ENCODE measurements at places on chromosomes 16 and 17. TPM values are rescaled to one million over a fixed set of nuclear protein-coding genes. Genes with fewer than 3 reads are reported as not detected.

The TMEM94 gene
- polyA plus RNA-seq = 10.5 TPM

The CSH1 gene
- polyA plus RNA-seq = not detected

The KRTAP4-4 gene
- polyA plus RNA-seq = not detected

The FBXW10 gene
- not detected for polyA plus RNA-seq

The CETP gene
- polyA plus RNA-seq = 0.25 TPM

The TSNAXIP1 gene
- polyA plus RNA-seq = not detected

The PITPNM3 gene
- 0.04 TPM for polyA plus RNA-seq

The AGRP gene
- not detected for polyA plus RNA-seq
